ENCODE measurements at places on chromosomes 7 and 10.

GRCh38 chr7:118029826-118030422 lies 154.0 kb upstream of the LSM8 start:
- no peak for DNase-seq

DNA sequence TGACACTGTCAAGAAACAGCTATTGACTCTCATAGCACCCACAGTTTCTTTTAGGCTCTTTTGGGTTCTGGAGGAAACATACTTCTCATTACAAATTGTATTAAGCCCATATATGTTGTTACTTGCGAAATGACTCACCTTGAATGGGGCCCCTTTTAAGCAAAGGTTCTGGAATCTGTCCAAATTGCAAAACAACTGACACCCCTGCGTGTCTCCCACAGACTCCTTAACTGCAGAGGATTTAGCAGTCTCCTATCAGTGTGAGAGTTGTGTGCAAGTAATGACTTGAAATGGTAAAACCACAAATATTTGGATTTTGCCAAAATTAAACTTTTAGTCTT lies 192.3 kb downstream of the DNAJC1 start:
- DNase-seq, result no peak

DNA sequence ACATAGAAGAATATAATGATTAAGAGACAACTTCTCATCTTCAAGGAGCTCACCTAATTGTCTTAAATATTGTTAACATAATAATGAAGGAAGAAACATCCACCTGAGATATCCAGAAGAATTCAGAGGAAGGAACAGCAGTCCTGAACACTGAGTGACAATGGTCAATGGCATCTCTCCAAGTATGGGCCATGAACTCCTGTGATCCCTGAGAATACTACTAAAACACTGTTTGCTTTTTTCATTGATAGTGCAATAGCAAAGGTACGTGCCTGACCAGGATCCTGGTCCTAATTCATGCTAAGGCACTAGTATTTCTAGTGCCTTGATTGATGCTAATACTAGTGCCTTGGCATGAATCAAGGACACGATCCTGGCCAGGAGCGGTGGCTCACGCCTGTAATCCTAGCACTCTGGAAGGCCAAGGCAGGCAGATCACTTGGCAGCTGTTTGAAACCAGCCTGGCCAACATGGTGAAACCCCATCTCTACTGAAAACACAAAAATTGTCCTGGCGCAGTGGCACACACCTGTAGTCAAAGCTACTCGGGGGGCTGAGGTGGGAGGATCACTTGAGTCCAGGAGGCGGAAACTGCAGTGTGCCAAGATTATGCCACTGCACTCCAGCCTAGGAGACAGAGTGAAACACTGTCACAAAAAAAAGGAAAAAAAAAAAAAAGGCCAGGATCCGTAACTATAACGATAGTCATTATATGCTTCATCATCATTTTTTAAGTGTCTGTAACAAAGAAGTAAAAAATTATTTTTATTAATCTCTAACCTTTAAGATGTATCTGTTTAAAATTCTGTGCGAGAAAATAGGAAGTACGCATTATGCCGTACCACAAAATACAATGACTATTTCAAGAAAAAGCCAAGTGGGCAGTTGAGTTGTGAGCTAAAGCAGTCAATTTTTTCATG lies 49.1 kb downstream of the SRPK2 start:
- no peak for DNase-seq

- DNase-seq, result no peak
Measured at GRCh38 chr7:101632641-101633040, 3.5 kb upstream of the MYL10 start.

GRCh38 chr10:30396293-30396692 lies 37.7 kb upstream of the MAP3K8 start:
- no peak for DNase-seq

- DNase-seq, result no peak
Measured at GRCh38 chr10:101139421-101139911, 8.4 kb downstream of the TLX1 start.

DNA sequence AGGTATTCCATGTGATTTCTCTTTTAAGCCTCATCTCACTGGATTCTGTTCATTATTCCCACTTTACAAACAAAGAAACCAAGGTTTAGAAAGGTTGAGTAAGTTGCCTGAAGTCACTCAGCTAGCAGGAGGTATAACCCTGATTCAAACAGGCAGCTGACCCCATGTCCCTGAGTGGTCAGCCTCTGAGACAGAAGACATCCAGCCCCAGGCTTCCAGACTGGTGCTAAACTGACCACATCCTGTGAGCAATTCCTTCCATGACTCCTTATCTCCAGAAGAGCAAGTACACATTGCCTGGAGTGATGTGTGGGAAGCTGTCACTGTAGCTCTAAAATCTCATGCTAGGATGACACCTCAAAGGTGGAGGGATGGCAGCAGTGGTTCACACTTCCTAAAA lies 3.7 kb downstream of the PLPP4 start:
- DNase-seq, result no peak

GRCh38 chr7:11648980-11649379 lies 183.0 kb downstream of the THSD7A start:
- DNase-seq, result no peak

- DNase-seq, result no peak
Measured at GRCh38 chr10:105192146-105192545, 551.1 kb downstream of the SORCS3 start.

- DNase-seq, result no peak
Measured at GRCh38 chr10:92886334-92886961, 38.1 kb downstream of the EXOC6 start.

GRCh38 chr10:47283101-47283630 lies 16.8 kb upstream of the GDF10 start:
- DNase-seq, result no peak

DNA sequence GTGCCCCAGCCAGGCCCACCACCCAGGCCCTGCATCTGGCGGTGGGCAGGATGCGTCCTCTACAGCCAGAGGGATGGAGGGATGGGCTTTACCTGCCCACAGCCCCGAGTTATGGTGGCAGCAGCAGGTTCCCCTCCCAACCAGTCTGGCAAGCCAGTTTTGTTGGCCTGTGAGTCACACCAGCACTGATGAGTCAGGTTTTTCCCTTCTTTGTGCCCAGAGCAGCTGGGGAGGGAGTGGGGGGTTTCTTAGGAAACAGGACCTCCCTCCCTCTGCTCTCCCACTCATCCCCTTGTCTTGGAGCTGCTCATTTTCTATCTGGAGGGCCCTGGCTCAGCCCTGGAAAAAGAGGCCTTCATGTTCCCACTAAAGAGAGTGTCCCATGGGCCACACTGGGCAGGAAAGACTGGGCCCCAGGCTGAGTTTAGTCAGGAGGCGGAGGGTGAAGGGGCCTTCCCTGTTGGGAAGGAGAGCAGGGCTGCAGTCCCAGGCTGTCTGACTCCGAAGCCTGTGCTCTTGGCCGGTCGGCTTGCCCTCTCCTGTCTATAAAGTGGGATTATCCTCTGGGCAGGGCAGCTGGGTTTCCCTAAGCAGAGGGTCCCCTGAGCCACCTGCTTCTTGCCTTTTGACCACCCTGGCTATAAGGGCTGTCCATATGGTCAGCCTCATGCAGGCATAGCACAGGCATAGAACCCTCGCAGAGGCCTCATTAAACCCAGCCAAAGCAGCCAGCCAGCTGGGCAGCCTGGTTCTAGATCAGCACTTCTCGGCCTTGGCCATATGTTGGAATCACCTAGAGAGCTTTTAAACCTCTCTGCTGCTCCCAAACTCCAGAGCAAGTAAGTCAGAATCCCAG lies 30.2 kb upstream of the ANKRD2 start:
- DNase-seq, result peak; percentile 62

GRCh38 chr7:94314413-94315410 lies 80.0 kb upstream of the COL1A2 start:
- DNase-seq, result no peak

DNA sequence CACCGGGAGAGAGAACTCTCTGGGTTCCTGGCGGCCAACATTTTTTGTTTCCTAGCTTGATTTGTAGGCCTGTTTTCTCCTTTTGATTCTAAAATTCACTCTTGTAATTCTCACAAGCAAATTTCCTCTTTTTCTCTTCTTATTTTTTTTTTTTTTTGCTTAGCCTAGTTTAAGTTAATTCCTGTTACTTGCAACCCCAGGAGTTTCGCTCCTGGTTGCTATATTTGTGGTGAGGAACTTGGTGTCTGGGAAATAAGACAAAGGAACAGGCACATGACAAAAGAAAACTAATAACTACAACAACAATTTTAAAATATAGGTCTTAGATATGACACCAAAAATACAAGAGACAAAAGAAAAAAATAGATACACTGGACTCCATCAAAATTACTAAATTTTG lies 6.7 kb downstream of the AOAH start:
- no peak for DNase-seq

DNA sequence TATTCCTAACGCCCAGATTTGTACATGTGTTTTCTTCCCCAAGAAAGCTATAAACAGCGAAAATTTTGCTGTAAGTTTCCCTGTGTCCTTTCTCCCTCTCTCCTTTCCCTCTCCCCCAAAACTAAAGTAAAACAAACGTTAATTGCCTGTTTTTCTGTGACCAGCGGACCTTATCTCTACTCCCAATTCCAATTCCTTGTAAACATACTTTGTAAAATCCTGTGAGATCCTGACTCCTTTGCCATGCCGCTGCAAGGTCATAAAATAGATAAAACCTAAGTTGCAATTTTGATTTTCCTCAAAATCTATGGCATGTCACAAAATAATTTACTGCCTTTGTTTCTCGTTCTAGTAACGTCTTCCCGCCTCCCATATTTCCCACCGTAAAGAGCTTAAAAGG lies 217.6 kb downstream of the USP6NL start:
- no peak for DNase-seq

- no peak for DNase-seq
Measured at GRCh38 chr10:28111712-28112111, 112.8 kb upstream of the ODAD2 start.

- DNase-seq, result no peak
Measured at GRCh38 chr7:156017916-156018700, 205.8 kb upstream of the SHH start.

DNA sequence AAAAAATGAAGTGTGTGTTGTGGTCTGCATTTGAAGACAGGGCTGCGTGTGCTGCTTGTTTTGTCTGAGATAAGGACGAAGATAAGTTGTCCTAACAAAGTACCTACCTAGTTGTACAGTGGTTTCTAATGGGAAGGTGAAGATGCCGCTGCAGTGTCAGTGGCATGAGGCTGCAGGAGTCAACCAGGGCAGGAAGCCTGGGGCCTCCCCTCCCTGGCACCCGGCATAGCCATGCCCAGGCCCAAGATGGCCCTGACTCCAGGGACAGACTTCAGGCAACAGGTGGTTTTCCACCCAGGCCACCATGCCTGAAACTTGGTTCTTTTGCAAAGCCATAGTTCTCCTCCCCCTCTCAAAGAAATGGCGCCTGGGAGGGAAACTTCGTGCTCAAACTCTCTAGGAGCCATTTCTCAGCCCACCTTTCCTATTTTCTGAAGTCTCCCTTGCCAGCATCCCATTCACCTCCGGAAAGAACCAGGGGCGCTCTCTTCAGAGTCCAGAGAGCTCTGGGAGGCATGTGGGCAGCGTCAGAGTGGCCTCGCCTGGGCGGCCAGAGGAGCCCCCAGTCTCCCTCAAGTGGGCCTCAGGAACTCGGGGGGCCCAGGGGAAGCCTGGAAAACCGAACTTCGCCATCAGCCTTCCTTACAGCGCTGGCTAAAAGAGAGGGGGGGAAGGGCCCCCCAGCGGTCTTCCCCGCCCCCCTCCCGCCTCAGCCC lies 2.1 kb upstream of the KAT6B start:
- peak; percentile 22 for DNase-seq

DNA sequence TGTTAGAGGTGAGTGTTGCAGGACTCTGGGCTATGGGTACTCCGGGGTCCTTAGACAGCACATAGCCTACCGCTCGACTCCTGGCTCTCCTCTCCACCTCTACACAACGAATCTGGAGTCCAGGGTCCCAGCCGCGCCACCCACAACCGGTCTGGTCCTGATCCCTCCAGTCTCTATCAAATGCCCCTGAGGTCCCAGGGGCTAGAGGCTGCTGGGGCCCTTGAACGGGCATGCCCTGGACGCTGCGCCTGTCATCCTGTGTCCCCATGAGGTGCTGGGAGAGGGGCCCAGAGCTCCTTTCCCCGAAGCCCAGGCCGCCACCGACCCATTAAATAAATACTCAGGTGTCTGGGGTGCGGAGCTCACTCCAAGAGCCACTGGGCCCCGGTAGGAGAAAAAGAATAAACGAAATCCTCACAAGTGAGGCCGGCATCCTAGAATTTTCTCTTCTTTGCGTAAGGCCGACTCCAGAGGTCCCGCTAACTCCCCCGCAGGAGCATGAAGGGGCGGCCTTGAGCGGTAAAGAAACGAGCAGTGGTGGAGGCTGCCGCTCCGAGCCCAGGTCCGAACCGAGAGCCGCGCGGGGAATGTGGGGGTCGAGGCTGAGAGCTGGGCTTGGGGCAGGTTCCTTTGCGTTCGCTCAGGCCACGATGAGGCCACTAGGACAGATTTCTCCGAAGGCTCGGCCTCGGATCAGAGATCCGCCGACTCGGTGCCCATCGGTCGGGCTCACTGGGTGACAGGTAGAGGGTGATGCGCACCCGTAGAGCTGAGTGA lies 166.7 kb downstream of the NRF1 start:
- no peak for DNase-seq

Data from substantia nigra (tissue), 51 donors.